ENCODE measurements at places on chromosomes 1 and 21. TPM values are rescaled to one million over a fixed set of nuclear protein-coding genes. Genes with fewer than 3 reads are reported as not detected.

DNA sequence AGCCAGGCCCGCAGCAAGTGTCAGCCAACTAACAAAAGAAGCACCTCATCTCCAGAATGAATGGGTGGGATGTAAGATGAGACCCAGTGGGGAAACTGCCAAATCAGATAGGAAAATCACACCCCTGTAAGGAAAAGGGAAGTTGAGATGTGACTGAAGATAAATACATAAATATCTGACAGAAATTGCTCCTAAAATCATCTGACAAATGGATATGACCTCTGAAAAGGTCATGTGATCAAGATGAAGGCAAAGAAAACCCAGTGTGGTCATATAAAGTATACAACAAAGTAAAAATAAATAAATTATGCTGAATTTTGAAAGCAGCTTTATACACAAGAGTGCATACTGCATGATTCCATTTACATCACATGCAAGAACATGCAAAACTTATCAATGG lies 12.7 kb downstream of the SIPA1L2 start:
- DNase-seq, result no peak

GRCh38 chr1:177024623-177025022 lies 139.9 kb downstream of the ASTN1 start:
- DNase-seq, result no peak

DNA sequence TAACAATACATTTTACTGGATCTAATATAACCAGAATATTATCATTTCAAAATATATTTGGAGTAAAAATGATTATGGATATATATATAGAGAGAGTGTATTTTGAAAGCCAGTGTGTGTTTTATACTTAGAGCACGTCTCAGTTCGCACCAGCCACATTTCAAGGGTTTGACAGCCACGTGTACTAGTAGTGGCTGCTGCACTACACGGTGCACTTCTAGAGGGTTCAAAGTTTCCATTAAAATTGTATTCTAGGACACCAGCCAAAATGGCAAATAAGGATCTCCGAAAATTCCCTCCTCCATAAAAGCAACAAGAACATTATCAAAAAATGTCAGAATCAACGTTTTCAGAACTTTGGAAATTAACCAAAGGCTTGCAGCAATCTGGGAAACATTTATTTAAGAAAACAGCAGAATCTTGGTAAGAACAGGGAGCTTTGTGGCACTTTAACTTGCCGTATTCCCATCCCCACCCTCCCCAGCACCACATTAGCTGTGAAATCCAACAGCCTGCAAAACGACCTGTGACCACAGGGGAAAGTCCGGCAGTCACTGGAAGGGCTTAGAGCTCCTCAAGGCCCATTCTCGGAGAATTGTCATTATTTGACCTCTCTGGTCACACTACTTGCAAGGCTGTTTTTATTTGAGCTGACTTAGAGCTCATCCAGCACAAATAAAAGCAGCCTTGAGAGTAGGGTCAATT lies 33.5 kb upstream of the MRPS6 start:
- DNase-seq, result no peak

DNA sequence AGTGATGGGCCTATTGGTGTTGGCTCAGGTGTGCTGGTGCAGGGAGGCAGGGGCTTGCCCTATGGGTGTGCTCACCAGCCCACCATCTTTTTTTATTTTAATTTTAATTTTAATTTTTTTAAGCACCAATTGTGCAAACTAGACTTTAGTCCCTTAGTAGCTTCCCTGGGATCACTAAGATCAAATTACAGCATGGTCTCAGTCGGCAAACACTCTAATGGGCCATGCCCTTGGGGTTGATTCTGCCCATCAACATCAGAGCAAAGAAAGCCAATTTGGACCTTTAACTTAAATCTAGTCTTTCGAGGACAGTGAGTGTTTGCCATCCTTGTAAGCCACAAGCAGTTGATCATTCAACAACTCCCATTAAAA lies 64.7 kb upstream of the KCNE2 start:
- no peak for DNase-seq

DNA sequence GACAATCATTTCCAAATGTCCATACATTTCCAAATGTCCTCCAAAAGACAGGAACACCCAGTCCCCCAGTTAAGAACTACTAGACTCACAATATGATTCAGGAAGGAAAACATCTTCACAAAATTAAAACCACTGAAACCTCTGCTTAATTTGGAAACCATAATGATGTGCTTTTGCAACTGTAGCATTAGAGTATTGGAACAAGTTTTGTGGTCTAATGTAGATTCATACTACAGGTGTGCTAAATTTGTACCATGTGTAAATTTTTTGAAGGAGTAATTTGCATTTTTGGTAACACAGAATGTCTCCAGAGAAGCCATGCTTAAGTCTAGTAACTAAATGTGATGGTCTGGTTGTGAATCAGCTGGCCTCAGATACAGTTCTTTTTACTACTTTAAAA lies 129.6 kb downstream of the DPYD start:
- no peak for DNase-seq

- peak; percentile 97 for DNase-seq
These were observed 415 bp upstream of the F11R start for GRCh38 chr1:161021165-161021969.

DNA sequence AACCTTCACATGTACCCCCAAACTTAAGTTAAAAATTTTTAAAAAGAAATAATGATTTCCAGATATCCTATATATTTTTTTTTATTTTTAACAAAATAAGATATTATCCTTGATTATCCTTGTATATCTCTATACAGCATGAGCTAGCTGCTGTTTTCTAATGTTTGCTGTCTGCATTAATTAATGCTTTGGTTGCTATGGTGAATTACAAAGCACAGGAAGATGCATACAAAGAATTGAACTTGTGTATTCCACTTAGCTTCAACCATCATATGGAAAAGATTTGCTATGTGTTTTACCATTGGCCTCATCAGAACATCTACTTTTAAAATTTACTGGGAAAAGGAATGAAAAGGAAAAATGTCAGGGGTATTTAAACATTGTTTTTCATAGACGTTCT lies 35.4 kb downstream of the VPS45 start:
- no peak for DNase-seq

DNA sequence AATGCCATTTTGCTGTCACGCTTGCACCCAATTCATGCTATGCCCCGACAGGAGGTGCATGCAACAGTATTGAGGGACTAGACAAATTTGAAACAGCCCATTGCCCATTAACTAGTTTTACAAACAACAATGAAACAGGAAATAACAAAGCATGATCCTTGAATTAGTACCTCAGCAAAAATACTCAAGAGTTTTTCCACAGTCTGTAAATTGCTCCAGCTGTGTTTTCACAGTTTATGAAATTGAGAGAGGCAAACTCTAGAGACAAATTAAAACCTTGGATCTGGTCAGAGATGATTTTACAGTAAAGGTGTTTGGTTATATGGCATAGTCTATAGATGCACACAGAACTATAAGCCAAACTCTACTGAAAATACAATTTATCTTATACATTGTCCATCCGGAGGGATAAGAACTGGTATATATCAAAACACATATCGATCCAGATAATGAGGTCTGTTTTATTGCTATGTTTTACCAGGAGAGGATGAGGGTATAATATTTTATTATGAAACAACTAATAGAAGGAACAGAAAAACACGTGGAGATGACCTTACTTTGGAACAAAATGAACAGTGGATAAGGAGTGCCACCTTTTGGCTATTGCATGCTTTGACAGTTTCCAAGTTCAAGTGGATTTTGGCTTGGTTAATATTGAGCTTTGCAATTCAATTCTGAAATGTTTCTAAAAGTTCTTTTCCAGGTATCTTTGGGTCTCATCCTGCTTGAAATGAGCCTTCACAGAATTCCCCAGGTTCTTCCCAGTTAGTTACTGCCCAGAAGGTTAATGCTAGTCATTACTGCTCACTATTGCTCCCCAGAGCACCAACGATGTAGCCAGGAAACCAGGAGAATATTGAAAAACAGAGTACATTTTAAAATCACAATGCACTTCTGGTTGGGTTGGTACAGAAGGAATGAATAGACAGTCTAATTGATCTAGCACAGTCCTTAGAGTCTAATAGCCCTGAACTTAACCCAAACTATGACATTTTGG lies 45.7 kb downstream of the ZC3H11B start:
- DNase-seq, result no peak

GRCh38 chr1:68181165-68181556 lies 51.2 kb downstream of the WLS start:
- no peak for DNase-seq

DNA sequence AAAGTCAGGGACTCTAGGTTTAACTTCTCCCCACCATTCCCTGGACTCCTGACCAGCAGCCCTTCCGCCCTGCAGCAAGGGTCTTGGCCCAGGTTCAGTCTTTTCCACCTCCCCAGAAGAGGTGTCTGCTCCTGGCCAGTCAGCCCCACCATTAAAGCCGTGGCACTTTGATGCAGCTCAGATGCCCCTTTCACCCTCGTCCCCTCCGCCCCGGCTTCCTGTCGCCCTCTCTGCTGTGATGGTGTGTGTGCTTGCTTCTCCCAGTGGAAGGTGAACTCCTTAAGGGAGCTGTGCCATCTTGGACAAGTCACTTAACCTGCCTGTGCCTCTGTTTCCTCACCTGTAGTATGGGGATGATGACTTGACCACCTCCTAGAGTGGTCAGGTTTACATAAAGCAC lies 17.8 kb upstream of the TTC4 start:
- no peak for DNase-seq

GRCh38 chr1:160755911-160756848 lies 17.1 kb downstream of the SLAMF7 start:
- DNase-seq, result no peak

- DNase-seq, result no peak
These were observed 3.2 kb downstream of the URB2 start for GRCh38 chr1:229629261-229629660.

DNA sequence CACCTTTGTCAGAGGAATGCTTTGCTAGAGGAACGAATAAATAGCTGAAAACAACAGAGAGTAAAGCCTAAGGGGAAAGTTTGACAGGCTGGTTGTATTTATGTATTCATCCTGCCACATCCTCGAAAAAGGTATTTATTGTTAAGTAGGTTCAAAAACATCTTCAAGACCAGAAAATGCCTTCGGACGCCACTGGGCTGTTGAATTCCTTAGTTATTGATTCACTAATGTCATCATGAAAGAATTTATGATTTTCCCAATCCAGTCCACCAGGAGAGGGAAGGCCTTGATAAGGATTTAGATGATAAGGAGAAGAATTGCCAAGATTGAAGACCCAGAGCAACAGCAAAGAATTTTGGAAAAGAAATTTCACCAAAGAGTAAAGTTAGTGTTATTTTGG lies 35.2 kb upstream of the MAB21L3 start:
- DNase-seq, result no peak

GRCh38 chr1:106406114-106406513 lies 650.4 kb upstream of the PRMT6 start:
- DNase-seq, result no peak

- DNase-seq, result no peak
These were observed 1195.7 kb downstream of the AMY1C start for GRCh38 chr1:104945406-104945805.

DNA sequence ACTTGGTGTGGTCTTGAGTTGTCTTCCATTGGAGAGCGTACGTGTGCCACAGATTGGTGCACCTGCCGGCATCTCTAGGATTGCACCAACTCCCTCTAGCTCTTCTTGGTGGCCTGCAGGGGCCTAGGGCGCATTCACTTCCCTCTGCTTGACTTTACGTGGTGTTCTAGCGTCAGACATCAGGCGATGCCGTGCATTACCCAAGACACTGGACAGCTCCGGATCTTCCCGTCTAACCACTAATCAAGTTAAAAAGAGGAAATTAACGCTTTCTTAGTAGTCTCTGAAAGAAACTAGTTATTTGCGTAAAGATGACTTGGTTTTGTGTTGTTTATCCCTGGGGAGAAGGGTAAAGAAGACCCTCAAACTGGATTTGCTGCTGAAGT lies 510 bp upstream of the IL10RB start:
- no peak for DNase-seq

- DNase-seq, result no peak
These were observed 48.1 kb upstream of the FOXO6 start for GRCh38 chr1:41312991-41313645.

DNA sequence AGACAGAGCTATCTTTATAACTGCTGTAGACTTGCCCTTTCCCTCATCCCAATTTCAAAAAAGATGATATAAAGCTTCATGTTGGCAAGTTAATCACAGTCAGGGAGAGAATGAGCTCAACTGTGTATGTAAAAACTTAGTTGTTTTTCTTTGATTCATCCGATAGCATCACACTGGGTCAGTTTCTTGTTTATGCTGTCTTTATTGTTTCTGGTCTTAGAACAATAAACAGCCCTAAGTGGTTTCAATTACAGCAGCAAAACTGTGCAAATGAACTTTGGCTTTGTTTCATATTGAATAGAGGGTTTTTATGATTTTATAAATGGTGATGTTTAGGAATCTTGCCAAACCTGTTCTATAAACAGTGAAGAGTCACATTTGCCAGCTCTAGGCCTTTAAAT lies 423.8 kb upstream of the CXADR start:
- DNase-seq, result no peak

DNA sequence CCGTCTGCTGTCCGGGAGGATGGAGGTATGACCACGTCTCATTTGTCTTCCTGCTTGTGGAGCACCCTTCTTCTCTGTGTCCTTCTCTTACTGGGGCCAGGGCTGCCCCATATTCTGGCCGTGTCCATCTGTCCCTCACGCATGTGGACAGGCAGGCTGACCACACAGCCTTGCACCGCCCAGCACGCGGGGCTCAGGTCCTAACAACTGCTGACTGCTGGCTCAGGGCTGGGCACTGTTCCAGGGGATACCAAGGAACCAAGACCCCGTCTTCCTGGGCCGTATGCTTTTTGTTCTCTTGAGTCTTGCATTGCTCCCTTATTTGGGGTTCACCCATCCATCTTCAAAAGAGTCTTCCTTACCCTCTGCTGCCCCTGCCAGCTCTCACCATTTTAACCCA lies 17.5 kb upstream of the SPSB1 start:
- DNase-seq, result no peak

GRCh38 chr1:37323486-37324377 lies 150.6 kb upstream of the ZC3H12A start:
- no peak for DNase-seq

- DNase-seq, result no peak
These were observed 9.7 kb downstream of the PTGS2 start for GRCh38 chr1:186670297-186671135.

The DIO1 gene
- not detected for total RNA-seq

The NUP210L gene
- 0.06 TPM for total RNA-seq

The HP1BP3 gene
- 74.9 TPM for total RNA-seq

The DTL gene
- total RNA-seq, result 1.1 TPM

The CIART gene
- 1.6 TPM for total RNA-seq

The RHEX gene
- total RNA-seq, result 0.35 TPM

The TMEM52 gene
- total RNA-seq, result 98.9 TPM

The C1orf167 gene
- total RNA-seq, result not detected

The GSTM5 gene
- total RNA-seq, result 1.3 TPM

The USP24 gene
- 15.5 TPM for total RNA-seq

The ADAMTS5 gene
- 0.66 TPM for total RNA-seq

The LRIG2 gene
- total RNA-seq, result 5.0 TPM

The MX1 gene
- 6.9 TPM for total RNA-seq

The ACTL8 gene
- not detected for total RNA-seq

The BEST4 gene
- 0.31 TPM for total RNA-seq

The AGBL4 gene
- total RNA-seq, result 0.37 TPM

Measured in pancreas (tissue), 10 donors.